ENCODE measurements at places on chromosomes 5 and 9.

GRCh38 chr9:78040726-78041125, 9.1 kb upstream of the GNAQ start:
- DNase-seq, result no peak

- no peak for DNase-seq
Observed at GRCh38 chr9:98921732-98922131, 22.0 kb upstream of the COL15A1 start.

DNA sequence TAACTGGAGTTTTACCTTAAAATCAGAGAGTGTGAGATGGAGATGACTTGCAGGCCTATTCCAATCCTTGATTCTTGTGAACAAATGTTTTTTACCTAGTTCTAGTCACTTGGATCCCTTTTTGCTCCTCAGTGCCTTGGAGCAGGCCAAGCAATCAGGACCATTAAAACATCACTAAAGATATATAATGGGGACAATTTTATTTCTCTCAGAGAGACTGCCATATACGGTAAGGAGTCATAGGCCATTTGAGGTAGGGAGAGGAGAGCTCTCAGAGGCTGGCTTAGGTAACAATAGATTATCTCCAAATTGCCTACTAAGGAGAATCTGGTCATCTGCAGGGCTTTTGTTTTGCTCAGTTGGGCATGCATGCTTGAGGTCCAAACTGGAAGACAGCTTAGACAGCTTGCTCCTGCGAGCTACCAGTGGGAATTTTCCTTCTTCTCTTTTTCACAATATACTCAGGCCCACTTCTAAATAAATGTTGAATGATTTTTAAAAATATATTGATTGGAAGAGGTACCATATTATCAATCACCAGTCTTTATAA, 44.0 kb downstream of the FREM1 start:
- DNase-seq, result no peak

- no peak for DNase-seq
Observed at GRCh38 chr5:36743891-36744772, 132.4 kb upstream of the NIPBL start.

DNA sequence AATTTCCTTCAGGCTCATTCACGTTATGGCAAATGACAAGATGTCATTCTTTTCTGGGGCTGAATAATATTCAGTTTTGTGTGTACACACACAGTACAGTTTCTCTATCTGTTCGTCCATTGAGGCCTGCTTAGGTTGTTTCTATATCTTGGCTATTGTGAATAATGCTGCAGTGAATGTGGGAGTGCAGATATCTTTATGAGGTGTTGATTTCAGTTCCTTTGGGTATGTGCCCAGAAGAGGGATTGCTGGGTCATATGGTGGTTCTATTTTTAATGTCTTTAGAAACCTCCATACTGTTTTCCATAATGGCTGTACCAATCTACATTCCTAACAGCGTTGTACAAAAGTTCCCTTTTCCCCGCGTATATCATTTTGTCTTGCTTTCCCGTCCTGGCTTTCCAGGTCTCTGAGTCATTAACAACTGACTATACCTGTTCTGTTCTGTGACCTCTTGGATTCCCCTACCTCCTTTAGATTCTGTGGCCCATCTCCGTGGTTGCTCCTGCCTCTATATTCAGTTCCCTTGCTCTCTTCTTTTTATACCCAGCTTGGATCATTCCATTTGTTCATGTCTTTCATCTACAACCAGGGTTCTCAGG, 6.8 kb downstream of the SNX30 start:
- no peak for DNase-seq

DNA sequence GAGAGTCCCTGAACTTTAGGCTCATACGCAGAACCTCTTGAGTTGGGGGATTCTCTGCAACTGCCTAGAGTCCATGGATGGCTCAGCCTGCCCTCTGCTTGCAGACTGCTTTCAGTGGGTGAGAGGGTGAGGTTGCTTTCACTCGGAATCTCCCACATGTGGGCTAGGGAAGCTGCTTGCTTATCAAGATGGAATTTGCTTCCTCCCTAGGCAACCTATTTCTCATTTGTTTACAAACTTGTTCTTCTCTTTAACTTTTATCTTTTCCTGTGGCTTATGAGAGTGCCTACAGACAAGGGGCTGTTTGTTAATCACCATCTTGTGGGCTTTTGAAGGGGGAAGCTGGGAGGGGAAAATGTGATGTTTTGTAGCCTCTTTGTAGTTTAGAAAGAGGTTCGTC, 10.0 kb downstream of the TLE4 start:
- DNase-seq, result no peak

GRCh38 chr5:148882332-148882731, 55.9 kb downstream of the ADRB2 start:
- DNase-seq, result no peak

DNA sequence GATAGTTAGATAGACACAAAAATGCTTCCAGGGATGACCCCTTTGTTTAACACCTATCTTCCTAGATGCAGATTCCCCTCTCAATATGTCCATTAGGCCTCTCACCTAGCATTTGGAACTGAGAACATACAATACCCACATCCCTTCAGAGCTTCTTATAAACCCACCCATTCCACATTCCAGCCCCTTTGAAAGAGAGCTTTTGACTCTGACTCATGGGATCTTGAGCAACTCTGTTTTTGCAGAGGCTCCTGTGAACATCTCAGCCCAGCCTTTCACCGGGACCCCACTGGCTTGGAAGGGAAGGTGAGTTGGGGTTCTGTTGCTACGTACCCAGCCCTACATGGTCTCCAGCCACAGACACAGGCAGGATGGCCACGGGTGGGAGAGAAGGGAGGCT, 195.5 kb downstream of the FRMD3 start:
- DNase-seq, result no peak

- no peak for DNase-seq
Observed at GRCh38 chr5:16411741-16412455, 53.7 kb downstream of the ZNF622 start.

- DNase-seq, result no peak
Observed at GRCh38 chr9:75626860-75627259, 263.6 kb upstream of the PCSK5 start.

DNA sequence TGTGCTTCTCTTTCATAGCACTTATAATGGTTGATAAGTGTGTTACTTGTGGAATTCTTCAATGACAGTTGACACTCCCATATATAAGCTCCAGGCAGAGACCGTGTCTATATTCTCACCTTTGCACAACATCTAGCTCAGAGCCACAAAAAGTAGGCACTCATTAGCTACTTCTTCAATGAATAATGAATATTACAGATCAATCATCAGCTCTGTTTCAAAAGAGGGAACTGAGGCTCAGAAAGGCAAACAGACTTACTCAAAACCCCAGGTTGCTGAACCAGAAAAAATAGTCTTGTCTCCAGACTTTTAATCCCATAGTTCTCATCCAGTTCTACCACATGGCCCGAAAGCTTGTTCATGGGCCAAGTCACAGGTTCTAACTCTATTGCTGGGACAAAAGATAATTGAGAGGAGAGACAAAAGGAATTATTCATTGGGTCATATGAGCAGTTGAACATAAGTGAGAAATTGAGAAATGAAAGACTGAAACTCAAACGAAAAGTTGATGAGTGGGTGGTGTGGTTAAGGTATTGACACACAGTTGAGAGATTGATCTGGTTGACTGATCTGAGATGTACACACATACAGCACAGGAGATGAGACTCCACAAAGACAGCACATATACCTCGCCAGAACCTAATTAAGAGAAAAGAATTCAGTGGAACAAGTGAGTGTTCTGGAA, 381.6 kb downstream of the EFNA5 start:
- no peak for DNase-seq

- DNase-seq, result no peak
Observed at GRCh38 chr9:69532396-69532795, 139.8 kb downstream of the APBA1 start.

DNA sequence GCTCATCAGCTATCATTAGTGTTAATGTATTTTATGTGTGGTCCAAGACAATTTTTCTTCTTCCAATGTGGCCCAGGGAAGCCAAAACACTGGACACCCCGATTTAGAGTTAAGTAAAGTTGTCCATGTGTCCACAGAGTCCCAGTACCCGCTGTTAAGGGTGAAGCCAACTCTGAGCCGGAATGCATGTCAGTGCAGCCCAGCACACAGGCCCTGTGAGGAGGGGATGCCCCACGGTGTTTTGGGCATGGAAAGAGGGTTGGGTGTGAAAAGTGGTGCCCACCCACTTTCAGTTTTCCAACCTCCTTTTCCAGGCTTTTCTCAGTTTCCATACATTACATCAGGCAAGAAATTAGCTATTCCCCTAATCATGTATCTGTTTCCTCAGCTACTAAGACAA, 24.4 kb downstream of the SHC3 start:
- no peak for DNase-seq

- DNase-seq, result no peak
Observed at GRCh38 chr5:116585227-116585626, 10.6 kb upstream of the SEMA6A start.

- DNase-seq, result no peak
Observed at GRCh38 chr5:117547192-117547591, 972.6 kb upstream of the SEMA6A start.

DNA sequence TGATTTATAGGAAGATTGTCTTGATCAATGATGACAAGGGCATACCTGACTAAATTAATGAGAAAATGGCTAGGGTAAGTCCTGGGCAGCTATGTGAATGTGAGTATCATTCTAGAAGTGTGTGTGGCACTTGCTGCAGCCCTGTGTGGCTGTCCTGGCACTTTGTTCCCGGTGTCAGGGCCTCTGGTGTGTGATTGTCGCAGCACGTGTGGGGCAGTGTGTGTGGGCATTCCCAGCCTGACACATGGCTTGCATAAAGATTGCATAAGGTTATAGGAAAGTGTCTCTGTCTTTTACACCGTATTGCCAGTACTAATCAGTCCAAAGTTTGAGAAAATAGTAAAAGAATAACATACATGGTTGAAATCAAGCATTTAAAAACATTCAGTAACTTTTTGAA, 74.4 kb downstream of the TRIO start:
- DNase-seq, result no peak

DNA sequence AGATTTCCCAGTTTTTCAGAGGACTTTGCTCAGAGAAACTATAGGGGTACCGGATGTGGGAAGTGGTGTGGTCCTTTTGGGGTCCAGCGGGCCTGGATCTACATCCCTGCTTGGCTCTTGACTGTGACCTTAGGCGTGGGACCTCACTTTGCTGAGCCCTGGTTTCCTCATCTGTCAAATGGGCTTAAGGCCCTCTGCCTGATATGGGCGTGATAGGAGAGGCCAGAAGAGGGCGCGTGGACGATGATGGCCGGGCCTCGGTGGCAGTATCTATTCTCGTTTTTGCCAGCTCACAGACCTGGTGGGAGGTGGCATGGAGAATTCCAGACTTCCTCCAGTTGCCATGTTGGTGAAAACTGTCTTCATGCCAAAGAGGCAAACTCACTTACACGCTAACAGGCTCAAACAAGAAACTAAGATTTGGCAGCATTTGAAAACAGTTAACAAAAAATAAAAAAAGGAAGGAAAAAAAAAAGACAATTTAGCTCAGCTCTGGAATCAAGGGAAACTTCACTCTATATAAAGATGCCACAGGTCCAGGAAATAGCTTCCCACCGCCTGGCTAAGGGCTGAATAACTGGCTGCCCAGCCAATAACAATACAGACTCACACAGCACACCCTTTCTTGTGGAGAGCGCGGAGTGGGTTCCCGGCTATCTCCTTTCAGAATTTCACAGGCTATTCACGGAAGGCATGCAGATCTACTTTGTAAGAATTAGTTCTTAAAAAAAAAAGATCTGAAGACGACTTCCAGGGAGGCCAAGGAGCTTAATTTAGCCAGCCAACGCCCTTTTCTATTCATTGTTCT, 1.7 kb downstream of the SH3PXD2B start:
- DNase-seq, result no peak

GRCh38 chr5:124872615-124873014, 126.2 kb upstream of the ZNF608 start:
- DNase-seq, result no peak

DNA sequence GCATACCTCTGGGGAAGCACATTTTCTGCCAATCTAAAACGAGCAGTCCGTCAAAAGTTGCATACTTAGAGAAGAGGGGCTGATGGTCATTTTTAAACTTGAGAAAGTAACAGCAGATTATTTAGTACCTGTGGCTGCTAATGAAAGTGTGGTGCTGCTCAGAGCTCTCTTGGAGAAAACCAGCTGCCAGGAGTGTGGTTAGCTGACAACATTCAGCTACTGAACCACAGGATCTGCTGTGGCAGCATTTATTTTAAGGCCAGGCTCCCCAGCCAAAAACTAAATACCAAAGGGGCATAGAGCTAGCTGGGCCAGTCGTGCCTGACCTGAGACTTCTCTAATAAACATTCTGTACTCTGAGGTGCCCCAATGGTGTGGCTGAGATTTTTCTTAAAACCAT, 203.6 kb downstream of the EDIL3 start:
- no peak for DNase-seq

- DNase-seq, result no peak
Observed at GRCh38 chr5:90386099-90386710, 23.4 kb downstream of the CETN3 start.

- DNase-seq, result no peak
Observed at GRCh38 chr5:19950897-19951296, 37.1 kb downstream of the CDH18 start.

GRCh38 chr9:116267021-116267420, 113.4 kb downstream of the PAPPA start:
- DNase-seq, result no peak

- no peak for DNase-seq
Observed at GRCh38 chr9:130988400-130988747, 20.6 kb upstream of the LAMC3 start.

DNA sequence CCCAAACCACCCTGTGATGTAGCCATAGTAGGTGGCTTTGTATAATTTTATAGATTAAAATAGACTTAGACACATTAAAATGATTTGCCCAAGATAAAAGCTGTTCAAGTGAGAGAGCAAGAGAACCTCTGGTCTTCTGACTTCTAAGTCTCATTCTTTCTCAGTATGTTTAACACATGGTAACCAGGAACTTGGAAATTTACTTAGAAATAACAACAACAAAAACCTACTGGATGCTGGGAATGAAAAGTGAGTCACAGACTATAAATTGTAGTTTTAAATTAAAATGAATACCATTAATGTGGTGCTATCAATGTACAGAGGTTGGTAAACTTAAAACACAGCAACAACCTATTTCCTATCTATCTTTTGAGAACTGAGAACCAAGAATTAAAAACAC, 30.4 kb downstream of the HMGCR start:
- no peak for DNase-seq

GRCh38 chr5:21831145-21831787, 1021.9 kb downstream of the CDH12 start:
- DNase-seq, result no peak

- no peak for DNase-seq
Observed at GRCh38 chr9:130327070-130327780, 61.7 kb downstream of the HMCN2 start.

- DNase-seq, result no peak
Observed at GRCh38 chr9:37700900-37701299, 50.1 kb downstream of the FRMPD1 start.

- no peak for DNase-seq
Observed at GRCh38 chr5:135229122-135229521, 169.9 kb downstream of the MACROH2A1 start.

GRCh38 chr5:113692891-113693457, 179.5 kb downstream of the YTHDC2 start:
- no peak for DNase-seq

DNA sequence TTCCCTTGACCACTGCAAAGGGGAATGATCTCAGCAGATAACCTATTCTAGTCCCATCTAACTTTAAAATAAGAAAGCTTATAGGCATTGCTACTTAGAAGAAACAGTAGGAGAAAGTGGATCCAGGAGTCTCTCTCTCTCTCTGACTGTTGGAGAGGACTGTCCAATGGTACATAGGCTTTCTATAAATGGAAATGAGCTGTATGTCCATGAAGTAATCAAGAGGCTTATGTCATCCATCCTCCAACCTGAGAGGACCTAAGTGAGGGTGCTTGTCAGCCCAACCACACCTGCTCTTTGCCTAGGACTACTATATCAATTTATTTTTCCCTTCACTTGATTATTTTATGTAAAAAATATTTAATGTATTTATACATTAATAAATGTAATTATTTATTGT, 172.3 kb downstream of the PAPPA start:
- DNase-seq, result no peak

Data from activated CD4-positive, CD25-positive, alpha-beta regulatory T cell treated with anti-CD3 and anti-CD28 coated beads, Interleukin-2, amount 50 U/mL, for 72 hours (primary cell).